NCI-H748 treated with DMSO at 0.1 percent for 48 hours (cell line): ENCODE measurements at places on chromosomes 12 and 14.

DNA sequence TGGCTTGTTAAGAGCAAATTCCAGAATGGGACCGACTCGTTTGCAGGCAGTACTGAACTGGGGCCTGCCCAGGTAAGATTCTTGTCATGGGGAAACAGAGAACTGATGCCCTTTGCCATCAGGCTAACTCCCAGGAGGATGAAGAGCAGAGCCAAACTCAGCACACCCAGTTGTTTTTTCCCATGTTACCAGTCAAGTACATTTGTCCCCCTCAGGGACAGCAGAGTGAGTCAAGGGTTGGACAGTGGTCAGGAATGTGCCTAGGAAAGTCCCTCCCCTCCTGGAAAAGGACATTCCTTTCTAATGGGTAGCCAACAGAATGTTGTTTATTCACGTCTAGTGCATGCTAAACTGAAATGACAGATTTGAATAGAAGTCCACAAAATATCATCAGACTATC, 1.6 kb downstream of the ART4 start:
- no peak for DNase-seq

- no peak for DNase-seq
These were observed 136.2 kb downstream of the MED13L start for GRCh38 chr12:116141110-116141832.

DNA sequence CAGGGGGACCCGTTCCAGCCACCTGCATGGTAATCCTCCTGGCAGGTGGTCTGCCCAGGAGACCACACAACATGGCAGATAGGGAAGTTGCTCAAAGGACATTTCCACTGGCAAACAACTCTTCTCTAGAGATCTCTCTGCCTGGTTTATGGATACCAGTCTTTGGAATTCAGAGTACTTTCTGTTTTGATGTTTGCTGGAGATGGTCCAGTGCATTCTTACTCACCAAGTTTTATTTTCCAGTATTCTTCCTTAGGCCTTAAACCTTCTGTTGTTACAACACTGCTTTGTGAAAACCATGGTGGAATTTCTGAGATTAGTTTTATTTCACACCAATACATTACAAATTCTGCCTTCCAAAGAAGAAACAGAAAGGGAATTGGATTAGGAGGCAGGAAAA, 428.3 kb downstream of the FUT8 start:
- no peak for DNase-seq

- DNase-seq = no peak
These were observed 425.2 kb downstream of the RPS29 start for GRCh38 chr14:49160983-49161382.

DNA sequence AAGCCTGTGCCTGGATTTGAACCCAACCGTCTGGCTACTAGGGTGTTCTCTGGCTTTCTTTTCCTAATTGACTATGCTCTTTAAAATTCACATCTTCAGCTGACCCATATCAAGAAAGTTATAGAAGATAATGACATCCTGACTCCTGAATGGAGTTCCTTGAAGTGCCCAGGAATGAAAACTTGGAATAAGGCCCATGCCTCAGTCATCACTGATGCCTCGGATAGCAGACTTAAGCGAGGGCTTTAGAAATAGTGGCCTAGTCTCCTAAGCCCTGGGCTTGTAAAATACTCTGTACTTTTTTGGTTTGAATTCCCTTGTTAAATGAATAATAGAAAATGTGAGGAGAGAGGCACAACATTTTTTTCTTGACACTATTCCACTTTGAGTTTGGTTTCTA, 39.0 kb downstream of the CHST11 start:
- no peak for DNase-seq

- no peak for DNase-seq
These were observed 7.2 kb downstream of the MFAP5 start for GRCh38 chr12:8655421-8655820.

DNA sequence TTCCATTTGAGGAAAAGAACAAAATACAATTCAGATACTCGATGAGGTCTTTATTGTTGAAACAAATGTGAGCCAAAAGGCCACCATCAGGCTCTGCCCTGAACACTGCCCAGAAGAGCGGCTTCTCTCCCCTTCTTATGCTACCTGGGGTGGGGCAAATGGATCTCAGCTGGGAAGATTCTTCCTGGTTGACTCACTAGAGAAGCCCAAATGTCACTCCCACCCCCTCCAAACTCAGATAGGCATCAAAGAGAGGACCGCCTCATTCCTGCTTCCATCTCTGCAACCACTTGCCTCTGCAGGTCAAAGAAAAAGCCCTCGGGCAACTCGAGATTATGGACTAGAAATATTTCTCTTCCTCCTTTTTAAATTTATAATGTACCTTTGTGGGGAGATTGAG, 55.8 kb downstream of the TBX3 start:
- no peak for DNase-seq
